ENCODE measurements at places on chromosomes 5 and 9.

DNA sequence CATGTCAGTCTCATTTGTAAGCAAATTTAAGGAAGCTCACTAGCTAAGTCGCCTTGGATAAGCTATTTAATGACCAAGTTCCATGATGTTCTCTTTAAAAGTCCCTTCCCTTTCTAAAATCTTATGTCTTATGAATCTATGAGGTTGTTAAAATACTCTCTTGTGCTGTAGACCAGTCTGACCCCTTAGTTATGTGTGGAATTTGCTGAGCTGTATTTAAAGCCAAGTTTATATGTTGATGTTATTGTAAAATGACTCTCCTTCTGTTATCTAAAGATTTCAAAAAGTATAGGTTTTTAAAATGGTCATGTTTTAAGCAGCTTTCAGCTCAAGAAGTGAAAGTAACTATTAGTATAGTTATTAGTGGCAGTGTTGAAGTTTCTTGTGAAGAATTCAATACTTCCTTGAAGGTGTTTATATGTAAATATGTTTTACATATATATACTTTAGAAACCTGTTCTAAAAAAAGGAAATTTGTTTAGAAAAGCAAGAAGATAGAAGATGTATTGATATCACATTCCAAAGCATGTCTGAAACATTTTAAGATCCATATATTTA lies 92.2 kb downstream of the CDC42SE2 start:
- DNase-seq = no peak

DNA sequence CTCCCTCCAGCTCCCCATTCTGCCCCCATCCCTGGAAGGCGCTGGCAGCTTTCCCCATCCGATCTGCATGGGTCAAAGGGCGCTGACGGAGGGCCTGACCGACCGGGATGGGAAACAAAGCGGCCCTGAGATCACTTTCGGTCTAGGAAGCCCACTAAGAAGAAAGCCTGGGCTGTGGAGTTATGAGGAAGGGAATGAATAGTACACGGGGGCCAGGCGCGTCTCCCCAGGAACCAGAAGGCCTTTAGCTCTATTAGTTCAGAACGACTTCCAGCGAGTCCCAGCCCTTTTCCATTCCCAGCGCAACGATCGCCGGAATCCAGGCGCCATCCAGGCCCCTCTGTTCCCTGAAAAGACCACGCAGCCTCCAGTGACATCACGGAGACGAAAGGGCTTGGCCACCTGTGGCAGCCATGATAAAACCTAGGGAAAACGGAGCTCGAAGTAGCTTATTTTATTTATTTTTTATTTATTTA lies 70.1 kb upstream of the CCDC180 start:
- DNase-seq = no peak

- no peak for DNase-seq
These were observed 143.5 kb upstream of the PPP1R2B start for GRCh38 chr5:156706631-156707030.

GRCh38 chr9:125700791-125701190 lies 6.2 kb downstream of the MAPKAP1 start:
- DNase-seq = peak; percentile 60

GRCh38 chr9:127664678-127665507 lies 41.9 kb upstream of the CFAP157 start:
- DNase-seq = no peak

GRCh38 chr5:18114151-18114757 lies 480.0 kb downstream of the TAF11L14 start:
- no peak for DNase-seq

Measured in stimulated activated CD4-positive, alpha-beta T cell treated with anti-CD3 and anti-CD28 coated beads, Interleukin-15, amount 100 ng/mL, for 24 hours (primary cell).